Stimulated activated CD8-positive, alpha-beta memory T cell treated with anti-CD3 and anti-CD28 coated beads, Interleukin-4, amount 100 ng/mL, for 24 hours (primary cell): ENCODE measurements at places on chromosomes 12 and 14.

GRCh38 chr14:21518725-21519124 lies 7.4 kb downstream of the SALL2 start:
- DNase-seq, result no peak

DNA sequence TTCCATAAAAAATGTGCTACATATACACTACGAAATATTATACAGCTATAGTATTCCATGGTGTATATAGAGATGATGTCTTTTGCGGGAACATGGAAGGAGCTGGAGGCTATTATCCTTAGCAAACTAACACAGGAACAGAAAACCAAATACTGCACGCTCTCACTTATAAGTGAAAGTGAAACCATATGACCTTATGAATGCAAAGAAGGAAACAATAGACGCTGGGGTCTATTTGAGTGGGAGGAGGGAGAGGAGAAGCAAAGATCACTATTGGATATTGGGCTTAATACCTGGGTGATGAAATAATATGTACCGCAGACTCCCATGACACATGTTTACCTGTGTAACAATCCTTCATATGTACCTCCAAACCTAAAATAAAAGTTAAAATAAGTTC lies 142.8 kb downstream of the LRFN5 start:
- DNase-seq, result no peak

- no peak for DNase-seq
Observed at GRCh38 chr12:1493781-1494565, 100.4 kb downstream of the FBXL14 start.

DNA sequence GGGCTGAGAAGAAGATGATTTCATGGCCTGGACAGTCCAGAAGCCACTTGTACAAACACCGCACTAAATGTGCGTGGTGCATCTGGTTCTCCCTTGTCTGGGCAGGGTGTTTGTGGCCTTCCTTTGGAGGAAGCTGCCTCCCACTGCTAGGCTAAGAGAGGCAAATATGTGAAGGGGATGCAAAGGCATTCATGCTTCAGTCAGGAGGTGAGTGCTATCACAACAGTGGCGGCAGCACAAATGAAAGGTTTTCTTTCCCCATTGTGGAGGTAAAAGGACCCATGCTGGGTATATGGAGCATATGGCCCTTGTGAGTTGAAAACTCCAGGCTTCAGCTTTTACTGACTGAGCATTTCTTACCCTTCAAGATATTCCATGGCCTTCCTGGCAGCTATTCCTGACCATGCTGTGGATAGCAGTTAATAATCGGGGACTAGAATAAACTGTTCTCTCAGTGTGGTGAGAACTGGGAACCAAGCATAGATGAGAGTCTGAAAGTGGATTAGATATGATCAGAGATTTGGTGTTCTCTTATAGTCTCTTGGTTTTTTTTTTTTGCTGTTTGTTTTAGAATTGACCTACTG lies 69.9 kb downstream of the MYRFL start:
- no peak for DNase-seq

DNA sequence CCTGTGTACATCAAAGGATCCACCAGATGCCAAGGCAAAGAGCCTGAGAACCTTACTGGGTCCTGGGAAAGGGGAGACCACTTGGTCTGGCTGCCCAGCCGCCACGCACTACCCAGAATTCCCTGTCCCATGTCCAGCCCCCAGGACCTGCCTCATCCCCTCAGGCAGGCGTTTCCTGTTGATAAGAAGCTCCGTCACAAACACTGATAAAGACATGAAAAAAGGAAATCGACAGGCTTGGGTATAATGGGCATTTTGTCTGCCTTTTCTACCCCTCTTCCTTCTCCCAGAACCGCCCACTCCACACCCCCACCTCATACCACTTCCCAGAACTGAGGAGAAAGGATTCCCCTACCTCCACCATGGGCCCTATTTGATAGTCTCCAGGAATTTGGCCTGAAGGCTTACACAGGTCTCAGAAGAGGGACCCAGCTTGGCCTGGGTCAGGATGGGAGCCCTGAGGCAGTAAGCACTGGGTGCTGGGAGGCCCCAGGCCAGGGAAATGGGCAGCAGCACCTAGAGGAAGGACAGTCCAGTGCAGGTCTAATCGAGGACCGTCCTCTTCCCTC lies 18.8 kb downstream of the ACVRL1 start:
- DNase-seq, result no peak

- no peak for DNase-seq
Observed at GRCh38 chr12:12432364-12432763, 75.5 kb downstream of the BORCS5 start.

DNA sequence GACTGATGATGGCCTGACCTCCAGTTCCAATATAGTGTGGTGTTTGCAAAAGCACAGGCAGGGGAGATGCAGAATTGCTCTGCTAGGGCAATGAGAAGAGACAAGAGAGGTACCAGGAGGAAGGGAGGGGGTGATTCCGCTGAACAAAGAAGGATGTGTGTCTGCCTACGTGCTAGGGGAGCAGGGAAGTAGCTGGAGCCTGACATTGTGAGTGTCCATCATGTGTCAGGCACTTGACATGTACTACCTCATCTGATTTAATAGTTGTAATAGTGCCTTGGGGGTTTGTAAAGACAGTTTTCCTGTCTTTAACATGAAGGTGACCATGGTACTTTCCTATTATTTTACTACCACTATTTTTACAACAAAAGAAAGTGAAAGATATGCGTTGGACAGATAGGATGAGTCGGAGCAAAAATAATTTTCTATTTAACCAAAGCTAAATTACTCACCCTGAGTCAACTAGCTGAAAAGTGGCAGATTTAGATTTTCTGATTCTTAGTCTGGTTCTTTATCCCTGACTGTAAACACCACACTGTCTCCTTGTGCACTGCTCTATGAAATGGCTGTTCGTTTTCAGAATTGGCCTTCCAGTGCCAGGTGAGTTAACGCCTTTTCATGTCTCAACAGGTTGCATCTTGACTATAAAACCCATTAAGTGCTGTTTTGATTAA lies 33.7 kb upstream of the TEAD4 start:
- no peak for DNase-seq

GRCh38 chr12:1289371-1290155 lies 298.5 kb downstream of the ERC1 start:
- no peak for DNase-seq

DNA sequence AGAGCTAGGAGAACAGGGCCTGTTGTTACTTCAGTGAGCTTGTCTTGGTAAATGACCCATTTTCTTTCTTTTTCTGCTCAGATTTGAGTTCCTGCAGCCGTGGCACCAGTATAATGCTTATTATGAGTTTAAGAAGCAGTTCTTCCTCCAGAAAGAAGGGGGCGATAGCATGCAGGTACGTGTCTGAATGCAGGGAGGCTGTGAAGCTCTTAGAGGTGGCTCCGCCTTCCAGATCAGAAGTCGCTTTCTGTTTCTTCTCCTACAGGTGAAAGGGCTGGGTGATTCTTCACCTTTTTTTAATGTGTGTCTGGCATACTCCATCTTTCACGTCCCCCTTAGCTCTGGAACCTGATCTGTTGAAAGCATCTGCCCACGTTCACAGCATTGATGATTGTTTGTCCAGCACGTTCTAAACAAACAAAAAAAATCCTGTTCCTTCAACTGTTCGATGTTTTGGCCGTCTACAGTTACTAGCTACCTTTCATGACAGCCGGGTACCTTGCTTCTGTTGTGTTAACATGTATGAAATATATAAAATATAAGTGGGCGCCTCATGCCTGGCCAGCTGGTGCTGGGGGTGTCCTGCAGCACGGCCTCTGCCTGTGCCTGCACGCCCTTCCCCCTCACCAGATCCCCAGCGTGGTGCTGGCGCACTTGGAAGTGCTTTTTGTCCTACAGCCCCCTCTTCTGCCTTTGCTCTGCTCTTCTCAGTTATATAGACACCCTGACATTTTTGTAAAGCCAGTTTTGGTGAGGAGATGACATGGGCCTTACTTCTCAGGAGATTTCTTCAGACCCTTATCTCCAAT lies 44.6 kb downstream of the SFSWAP start:
- DNase-seq, result no peak

GRCh38 chr14:61493239-61493638 lies 171.9 kb downstream of the PRKCH start:
- no peak for DNase-seq

GRCh38 chr14:38721822-38722431 lies 381.1 kb downstream of the SEC23A start:
- peak; percentile 1 for DNase-seq

DNA sequence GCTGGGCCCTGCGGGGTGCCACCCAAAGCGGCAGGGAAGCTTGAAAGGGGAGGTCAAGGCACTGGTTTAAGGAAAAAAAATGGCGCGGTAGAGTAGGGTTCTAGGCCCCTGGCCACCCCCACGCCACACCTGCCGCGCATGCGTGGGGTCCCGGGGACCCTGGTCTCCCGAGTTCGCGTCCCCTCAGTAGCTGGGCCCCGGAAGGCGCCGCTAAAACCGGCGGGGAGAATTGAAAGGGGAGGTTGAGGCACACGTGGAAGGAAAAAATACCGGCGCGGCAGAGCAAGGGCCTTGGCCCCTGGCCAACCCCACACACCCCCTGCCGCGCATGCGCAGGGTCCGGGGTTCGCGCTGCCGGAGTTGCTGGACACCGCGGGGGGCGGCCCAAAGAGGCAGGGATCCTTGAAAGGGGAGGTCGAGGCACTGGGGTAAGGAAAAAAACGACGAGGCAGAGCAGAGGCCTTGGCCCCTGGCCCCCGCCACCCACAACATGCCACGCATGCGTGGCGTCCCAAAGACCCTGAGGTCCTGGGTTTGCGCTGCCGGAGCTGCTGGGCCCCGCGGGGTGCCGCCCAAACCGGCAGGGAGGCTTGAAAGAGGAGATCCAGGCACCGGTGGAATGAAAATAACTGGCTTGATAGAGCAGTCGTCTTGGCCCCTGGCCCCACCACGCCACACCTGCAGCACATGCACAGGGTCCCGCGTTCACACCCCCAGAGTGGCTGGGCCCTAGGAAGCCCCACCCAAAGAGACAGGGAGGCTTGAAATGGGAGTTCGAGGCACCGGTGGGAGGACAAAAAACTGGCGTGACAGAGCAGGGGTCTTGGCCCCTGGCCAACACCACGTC lies 314.5 kb downstream of the ALG10 start:
- no peak for DNase-seq

DNA sequence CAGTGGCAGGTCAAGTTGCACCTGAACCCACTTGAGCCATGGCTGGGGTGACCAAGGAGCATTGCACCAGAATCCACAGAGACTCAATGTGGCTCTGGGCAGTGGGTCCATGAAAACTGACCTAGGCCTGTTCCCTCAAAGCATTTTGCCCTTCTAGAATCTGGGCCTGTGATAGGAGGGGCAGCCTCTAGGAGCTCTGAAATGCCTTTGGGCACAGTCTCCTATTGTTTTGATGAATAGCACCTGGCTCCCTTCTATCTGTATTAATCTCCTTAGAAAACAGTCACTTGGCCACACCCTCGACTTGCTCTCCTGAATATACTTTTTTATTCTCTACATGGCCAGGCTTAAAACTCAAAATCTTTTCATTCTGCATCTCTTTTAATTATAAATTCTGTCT lies 14.1 kb upstream of the KRAS start:
- DNase-seq, result no peak

GRCh38 chr14:92625213-92625612 lies 111.6 kb downstream of the RIN3 start:
- no peak for DNase-seq

DNA sequence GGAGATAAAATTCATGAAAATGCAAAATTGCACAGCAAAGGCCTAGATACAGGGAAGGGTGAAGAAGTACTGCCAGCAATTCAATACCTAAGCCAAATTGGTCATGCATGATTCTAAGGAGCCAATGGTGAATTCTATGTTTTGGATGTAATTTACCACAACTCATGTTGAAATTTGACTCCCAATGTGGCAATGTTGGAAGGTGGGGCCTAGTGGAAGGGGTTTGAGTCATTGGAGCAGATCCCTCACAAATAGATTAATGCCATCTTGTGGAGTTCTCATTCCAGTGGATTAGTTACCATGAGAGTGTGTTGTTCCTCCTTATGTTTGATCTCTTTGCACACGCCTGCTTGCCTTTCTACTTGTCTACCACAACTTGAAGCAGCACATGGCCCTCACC lies 194.0 kb upstream of the ALG10 start:
- no peak for DNase-seq

- DNase-seq, result no peak
Observed at GRCh38 chr14:74257941-74258763, 18.9 kb downstream of the VSX2 start.

DNA sequence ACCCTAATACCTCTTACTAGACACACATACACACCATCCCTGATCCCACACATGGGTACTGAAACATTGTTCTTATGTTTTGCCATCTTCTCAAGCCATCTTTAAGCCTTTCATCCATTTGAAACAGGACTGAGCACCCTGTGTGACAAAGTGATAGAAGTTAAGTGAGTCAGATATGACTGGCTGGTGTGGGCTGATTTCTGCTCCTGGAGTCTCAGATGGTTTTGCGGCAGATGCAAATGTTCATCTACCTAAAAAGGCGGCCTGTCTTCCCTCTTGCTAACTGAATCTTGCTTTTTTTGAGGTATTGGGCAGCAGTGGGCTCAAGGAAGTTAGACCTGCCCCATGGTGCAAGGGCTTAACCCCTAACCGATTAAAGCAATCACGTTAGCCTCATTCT lies 30.4 kb upstream of the PKP2 start:
- no peak for DNase-seq

GRCh38 chr12:111248236-111249017 lies 120.5 kb downstream of the PHETA1 start:
- DNase-seq, result no peak

- DNase-seq, result peak; percentile 11
Observed at GRCh38 chr14:97218691-97219430, 421.7 kb downstream of the VRK1 start.

- no peak for DNase-seq
Observed at GRCh38 chr14:94979891-94980290, 177.4 kb downstream of the DICER1 start.

DNA sequence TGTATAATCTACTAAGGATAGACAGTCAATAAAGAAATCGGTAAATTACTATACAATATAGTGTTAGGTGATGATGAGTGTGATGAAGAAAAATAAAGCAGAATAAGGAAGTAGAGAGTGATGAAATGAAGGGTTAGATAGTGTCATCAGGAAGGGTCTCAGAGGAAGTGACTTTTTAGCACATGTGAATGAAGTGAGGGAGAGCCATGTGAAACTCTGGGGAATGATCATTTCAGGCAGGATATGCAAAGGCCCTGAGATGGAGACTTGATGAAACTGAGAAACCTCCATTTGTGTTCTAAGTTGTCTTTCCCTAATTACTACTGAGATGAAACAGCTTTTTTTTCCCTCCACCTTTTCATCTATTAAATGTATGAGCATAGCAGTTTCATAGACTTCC lies 19.4 kb upstream of the GNPTAB start:
- no peak for DNase-seq

DNA sequence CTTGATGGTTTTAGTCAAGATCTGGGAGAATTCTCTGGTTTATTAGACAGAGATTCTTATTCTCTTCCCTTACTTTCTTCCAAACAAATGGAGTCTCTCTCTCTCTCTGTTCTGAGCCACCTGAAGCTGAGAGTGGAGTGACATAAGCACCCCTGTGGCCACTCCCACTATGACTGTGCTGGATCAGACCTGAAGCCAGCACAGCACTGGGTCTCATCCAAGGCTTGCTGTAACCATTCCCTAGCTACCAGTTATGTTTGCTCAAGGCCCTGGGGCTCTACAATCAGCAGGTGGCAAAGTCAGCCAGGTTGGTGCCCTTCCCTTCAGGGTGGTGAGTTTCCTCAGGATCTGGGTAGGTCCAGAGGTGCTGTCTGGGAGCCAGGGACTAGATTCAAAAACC lies 568.5 kb downstream of the AACS start:
- DNase-seq, result no peak
